ENCODE measurements at places on chromosomes 6 and 20. TPM values are rescaled to one million over a fixed set of nuclear protein-coding genes. Genes with fewer than 3 reads are reported as not detected.

The GRM1 gene
- not detected for total RNA-seq

The MAVS gene
- 30.8 TPM for total RNA-seq

The KIAA0408 gene
- total RNA-seq: 0.58 TPM

The TGM2 gene
- not detected for total RNA-seq

The OLIG3 gene
- not detected for total RNA-seq

The POPDC3 gene
- total RNA-seq: not detected

Data from natural killer cell (primary cell).